ENCODE measurements at places on chromosomes 4 and X.

DNA sequence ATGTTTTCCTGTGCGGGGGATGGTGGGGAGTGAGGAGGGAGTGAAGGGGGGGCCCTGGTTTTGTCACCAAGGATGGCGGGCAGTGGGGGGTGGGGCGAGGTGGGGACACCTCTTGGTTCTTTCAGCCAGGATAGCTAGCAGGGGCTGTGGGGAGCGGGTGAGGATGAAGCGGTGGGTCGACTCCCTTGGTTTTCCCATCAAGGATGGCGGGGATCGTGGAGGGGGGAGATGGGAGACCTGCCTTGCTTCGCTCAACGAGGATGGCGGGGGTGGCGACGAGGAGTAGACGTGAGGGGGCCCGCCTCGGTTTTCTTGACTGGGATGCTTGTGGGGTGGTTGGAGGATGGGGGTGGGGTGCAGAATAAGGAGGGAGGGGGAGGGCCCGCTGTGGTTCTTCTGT lies 643 bp downstream of the FHL1 start:
- no peak for DNase-seq

DNA sequence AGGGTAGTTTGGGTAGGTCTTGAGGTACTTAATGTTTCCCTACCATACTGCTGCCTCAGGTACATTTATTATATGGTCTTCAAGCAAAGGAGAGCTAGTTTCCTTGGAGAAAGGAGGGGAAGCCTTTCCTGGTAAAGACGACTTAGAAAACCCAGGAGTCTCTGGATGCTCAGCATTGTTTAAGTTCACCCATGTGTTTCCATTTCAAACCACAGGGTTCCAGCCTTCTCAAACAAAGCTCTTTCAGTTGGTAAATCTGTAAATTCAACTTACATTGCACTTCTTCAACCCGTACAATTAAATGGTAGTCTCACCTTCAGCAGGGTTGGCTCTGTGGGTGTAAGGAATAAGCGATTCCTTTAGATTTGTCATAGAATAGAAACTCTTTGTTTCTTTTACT lies 111.9 kb upstream of the UNC5C start:
- DNase-seq, result no peak

- DNase-seq, result no peak
Observed at GRCh38 chr4:22668702-22669101, 24.0 kb upstream of the GBA3 start.

DNA sequence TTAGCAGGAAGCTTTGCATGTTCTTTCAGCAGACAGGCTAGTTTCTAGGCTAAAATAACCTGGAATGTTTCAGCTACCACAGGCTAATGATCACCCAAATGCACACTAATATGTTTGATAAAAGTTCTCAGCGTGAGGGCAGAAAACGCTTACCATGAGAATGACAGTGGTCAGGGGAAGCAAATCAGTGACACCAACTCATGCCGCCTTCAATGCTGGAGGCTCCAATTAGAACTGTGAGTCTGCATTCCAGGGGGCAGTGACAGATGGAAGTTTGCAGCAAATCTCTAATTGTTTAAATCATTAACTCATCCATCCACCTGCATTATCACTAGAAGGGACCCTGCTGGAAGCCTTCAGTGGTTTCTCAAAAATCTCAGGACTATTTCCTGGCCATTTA lies 43.2 kb downstream of the ANOS1 start:
- DNase-seq, result no peak

DNA sequence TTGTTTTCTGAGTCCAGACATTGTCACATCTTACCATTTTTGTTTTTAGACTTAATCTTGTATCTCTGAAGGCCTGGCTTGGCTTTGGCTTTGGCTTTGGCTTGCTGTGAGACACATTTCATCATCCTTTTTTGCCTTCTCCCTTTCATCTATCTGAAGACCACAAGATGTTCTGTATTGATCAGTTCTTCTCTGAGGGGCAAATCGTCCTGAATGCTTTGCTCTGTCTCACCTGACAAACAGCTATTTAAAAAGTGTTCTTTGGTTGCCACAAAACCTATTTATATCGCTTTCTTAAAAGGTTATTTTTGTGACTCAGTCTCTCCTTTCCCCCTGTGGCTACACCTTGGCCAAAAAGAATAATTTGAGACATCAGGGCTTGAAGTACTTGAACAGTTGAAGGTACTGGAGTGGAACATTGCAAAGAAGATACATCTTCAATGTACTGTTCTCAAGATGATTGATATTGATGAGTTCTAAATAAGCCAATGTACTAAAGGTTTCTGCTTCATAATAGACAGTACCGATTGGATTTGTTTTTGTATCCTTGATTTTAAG lies 80.7 kb downstream of the ALG13 start:
- DNase-seq, result no peak

- no peak for DNase-seq
Observed at GRCh38 chr4:103405415-103405814, 207.3 kb upstream of the CENPE start.

GRCh38 chr4:12636191-12636590 lies 847.9 kb downstream of the RAB28 start:
- DNase-seq, result no peak

DNA sequence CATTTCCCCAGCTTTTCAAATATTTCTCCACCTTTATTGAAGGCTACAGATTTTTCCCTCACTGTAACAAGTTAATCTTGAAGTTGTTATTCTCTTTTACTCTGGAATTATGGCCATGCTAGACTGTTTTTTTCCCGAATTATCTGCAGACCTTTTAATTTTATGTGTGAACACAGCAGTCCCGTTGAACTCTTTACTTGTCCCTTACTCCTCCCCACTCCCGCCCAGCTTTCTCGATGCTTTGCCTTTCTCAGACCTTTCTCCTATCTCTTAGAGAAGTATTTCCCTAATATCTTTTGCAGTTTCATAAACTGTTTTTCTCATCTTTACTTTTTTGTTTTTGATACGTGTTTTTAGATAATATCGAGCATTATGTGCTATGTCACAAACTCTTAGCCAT lies 776 bp downstream of the CEP44 start:
- DNase-seq, result no peak

GRCh38 chr4:147050356-147050765 lies 104.7 kb upstream of the TTC29 start:
- no peak for DNase-seq

DNA sequence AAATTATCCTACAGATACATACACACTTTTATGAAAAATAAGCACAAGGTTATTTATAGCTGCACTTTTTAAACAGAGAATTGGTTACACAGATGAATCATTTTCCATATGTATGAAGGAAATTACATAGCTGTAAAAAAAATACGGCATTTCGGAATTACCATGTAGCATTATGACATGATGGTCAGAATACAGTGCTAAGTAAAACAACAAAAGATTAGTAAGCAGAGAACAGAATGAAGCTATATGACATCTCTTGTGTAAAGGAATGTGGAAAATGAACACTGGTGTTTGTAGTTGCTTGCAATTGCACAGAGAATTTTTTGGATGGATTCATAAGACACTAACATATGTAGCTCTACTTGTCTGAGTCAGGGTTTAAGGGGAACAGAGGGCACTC lies 1222.0 kb upstream of the PRKX start:
- no peak for DNase-seq

DNA sequence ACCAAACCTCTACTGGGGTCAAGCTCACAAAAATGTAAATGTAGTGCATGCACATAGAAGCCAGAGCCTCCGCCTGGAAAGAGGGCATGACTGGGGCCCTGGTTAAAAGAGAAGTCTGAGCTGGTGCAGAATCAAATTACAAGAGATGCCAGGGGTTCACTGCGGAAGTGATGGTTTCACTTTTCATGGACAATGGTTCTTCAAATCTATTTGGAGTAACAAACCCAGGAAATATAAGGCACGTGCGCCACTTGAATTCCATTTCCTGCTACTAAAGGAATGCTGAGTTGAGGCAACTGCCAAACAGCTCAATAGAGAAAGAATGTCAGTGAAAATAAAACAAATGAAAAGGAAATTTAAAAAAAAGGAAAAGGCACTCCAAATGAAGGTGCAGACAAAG lies 79.8 kb downstream of the FUNDC1 start:
- DNase-seq, result no peak

GRCh38 chr4:39062770-39063097 lies 702 bp downstream of the KLHL5 start:
- no peak for DNase-seq

- no peak for DNase-seq
Observed at GRCh38 chrX:133249266-133250058, 31.3 kb upstream of the TFDP3 start.

DNA sequence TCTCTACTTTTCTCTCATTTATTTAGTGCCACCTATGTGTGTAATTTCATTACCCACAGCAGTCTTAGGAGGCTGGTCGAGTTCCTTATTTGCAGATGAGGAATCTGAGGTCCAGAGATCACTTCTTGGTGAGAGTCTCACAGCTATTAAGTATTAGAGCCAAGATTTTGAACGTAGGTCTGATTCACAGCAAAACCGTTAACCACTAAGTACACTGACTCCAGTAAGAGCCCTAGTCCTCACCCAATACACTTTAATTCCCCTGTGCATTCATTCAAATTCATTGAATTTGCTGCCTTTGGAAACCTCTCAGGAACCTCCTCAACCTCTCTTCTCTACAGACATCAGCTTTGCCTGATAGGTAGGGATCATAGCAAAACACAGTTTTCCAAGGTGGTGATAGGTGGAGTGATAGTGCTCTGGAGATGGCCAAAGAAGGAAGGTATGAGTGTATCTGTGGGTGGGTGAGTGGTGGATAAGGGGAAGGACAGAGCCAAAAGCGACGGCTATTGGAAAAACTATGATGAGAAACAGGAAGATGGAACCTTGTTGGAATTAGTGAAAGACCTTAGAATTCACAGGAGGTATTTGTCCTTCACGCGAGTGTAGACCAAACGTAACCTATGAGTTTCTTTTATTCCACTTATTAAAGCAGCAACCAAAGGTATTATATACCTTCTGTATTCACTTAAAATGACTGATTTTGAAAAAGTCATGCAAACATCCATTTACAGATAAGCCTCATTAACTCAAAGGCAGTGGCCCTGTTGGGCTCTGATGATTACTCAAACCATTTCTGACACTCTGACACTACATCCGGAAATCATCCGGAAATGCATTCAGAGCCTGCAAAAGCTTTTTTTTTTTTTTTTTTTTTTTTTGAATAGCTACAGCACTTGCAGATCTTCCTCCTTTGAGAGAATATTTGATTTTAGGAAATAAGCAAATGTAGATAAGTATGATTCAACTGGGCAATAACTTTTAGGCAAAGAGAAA lies 6.3 kb downstream of the FMR1 start:
- DNase-seq, result no peak

GRCh38 chr4:159191989-159192388 lies 89.1 kb downstream of the RAPGEF2 start:
- DNase-seq, result no peak

DNA sequence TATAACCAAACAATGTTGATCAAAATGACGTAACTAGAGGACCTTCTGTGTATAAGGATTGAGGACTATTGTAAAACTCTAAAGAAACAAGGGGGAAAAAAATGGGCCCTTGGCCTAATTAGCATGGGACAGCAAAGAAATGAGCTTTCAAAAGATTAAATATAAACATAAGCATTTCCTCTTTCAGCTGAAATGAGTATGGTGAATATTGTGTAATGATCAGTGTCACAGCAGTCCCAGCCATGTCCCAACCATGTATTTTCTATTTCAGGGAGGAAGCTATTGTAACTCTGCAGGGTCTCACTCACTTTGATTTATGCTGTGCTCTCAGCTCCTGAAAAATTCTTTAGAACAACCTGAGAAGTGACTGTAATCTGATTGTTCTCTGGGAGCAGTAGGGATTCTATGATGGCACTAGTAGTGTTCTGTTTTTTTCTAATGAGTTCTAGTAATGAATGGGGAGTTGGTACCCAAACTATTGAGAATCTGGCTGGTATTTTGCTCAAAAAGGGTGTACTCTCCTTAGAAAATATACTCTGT lies 25.8 kb downstream of the ANXA10 start:
- DNase-seq, result no peak

DNA sequence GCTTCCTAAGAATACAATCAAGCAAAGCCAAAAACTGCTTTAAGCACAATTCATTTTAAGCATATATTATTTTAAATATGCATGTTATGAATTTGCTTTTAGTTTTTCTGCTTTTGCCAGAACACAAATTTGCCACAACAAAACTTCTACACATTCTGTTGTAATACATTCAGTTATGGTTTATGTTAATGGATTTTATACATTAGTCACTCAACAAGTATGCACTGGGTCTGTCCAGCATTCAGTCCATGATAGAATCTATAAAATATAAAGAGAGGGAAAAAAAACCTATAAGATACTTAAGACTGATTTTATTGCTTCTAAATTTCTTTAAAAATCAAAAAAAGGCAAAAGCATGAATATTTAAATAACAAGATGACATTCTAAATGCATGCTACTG lies 22.2 kb downstream of the IQCM start:
- DNase-seq, result no peak

DNA sequence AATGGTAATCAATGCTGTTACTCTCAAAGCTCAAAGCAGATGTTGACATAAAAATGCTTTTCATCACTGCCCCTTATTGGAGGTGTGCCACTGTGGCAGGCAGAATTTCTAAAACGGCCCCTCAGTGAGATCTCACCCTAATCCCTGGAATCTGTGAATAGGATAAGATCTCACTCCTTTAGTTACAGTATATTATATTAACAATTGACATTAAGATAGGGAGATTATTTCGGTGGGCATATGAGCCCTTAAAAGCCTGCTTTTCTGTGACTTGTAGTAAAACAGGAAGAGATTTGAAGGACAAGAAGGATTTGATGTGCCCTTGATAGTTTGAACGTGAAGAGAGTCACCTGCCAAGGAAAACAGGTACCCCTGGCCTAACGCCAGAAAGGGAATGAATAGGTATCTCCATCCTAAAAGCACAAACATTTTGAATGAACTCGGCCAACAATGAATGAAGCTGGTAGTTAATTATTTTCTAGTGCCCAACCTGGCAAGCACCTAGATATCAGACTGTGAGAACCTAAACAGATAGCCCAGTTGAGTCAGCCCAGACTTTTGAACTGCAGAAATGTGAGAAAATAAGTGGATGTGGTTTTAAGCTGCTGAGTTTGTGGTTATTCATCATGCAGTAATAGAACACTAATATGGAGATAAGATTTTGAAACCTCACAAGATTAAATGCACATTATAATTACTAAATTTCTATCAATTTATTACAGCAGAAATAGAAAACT lies 881.6 kb downstream of the PCDH18 start:
- DNase-seq, result no peak

DNA sequence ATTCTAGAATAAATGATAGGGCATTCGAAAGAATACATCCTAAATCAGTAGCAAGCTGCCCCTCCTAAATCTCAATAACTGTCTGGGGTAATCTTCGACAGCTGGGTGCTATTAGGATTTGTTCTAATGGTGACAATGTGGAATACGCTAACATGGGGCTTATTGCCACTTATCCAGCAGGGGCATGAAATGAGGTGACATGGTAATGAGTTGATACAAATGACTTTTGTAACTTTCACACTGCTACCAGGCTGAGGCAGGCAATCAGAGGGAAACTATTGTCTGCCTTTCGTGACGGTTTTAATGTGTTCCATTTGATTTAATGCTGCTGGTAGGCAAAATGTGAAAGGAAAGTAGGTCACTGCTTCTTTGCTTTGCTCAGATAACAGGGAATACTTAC lies 1047.4 kb upstream of the PABPC4L start:
- no peak for DNase-seq

GRCh38 chr4:10753336-10753735 lies 68.8 kb upstream of the CLNK start:
- no peak for DNase-seq

GRCh38 chr4:123838474-123838873 lies 441.9 kb downstream of the SPRY1 start:
- DNase-seq, result no peak

- no peak for DNase-seq
Observed at GRCh38 chr4:185016946-185017758, 1.1 kb upstream of the HELT start.
